ENCODE measurements at places on chromosomes 11 and 22. TPM values are rescaled to one million over a fixed set of nuclear protein-coding genes. Genes with fewer than 3 reads are reported as not detected.

The PANX3 gene
- total RNA-seq, result not detected

The MEI1 gene
- total RNA-seq, result 36.8 TPM

The OR51A2 gene
- total RNA-seq, result not detected

The RHBDD3 gene
- 25.3 TPM for total RNA-seq

The ANGPTL5 gene
- not detected for total RNA-seq

The GRIA4 gene
- not detected for total RNA-seq

The PYGM gene
- total RNA-seq, result 0.87 TPM

The OR5P2 gene
- total RNA-seq, result not detected

The SCUBE1 gene
- not detected for total RNA-seq

The CCDC116 gene
- total RNA-seq, result 0.23 TPM

The TRABD gene
- 60.7 TPM for total RNA-seq

The OSBP2 gene
- 1.4 TPM for total RNA-seq

The LARGE2 gene
- total RNA-seq, result 0.75 TPM

The RRAS2 gene
- total RNA-seq, result 35.0 TPM

The KDM4D gene
- 1.8 TPM for total RNA-seq

The HTR3A gene
- not detected for total RNA-seq

The SLC16A8 gene
- not detected for total RNA-seq

The MCHR1 gene
- total RNA-seq, result not detected

The OR52L1 gene
- not detected for total RNA-seq

The DGCR6 gene
- total RNA-seq, result 0.28 TPM

The CAVIN3 gene
- total RNA-seq, result 25.5 TPM

The KRTAP5-11 gene
- not detected for total RNA-seq

The OR10D3 gene
- total RNA-seq, result not detected

The C11orf42 gene
- not detected for total RNA-seq

The MUC2 gene
- total RNA-seq, result not detected

Measured in activated CD4-positive, alpha-beta T cell treated with anti-CD3 and anti-CD28 coated beads for 36 hours (primary cell).